Nephron progenitor cell (in vitro differentiated cells): ENCODE measurements at places on chromosomes 3 and 15.
A peak's percentile ranks its signal among the peaks of the same experiment; 100 is the strongest.

- DNase-seq = no peak
Observed at GRCh38 chr15:50353251-50353974, 1.6 kb downstream of the GABPB1 start.

DNA sequence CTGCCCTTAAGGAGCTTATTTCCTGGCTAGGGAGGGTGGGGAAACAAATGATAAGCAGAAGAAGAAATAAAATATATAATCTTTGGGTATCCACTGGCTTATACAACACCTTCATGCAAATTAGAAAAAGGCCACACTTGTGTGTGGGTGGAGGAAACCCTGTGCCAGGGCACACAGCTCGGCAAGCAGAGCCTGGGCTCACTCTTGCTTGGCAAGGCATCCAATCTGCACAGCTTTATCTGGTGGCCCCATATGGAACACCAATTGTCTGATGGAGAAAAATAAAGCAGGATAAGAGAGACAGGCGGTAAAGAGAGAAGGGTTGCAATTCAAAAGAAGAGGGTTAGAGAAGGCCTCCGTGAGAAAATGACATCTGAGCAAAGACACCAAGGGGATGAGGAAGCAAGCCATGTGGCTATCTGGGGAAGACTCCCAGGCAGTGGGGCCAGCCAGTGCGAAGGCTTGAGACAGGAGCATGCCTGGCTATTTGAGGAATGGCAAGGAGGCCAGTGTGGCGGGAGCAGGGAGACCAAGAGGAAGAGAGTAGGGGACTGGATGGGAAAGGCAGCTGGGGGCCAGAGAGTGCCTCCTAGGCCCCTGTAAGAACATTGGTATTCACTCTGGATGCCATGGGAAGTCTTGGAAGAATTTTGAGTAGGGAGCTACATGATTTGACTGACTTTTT, 22.5 kb upstream of the VPS8 start:
- no peak for DNase-seq

- no peak for DNase-seq
Observed at GRCh38 chr3:10416730-10417300, 88.6 kb downstream of the ATP2B2 start.

- DNase-seq = no peak
Observed at GRCh38 chr3:128337305-128337704, 129.4 kb downstream of the DNAJB8 start.

GRCh38 chr3:8239718-8240695, 261.6 kb upstream of the LMCD1 start:
- peak; percentile 58 for DNase-seq

DNA sequence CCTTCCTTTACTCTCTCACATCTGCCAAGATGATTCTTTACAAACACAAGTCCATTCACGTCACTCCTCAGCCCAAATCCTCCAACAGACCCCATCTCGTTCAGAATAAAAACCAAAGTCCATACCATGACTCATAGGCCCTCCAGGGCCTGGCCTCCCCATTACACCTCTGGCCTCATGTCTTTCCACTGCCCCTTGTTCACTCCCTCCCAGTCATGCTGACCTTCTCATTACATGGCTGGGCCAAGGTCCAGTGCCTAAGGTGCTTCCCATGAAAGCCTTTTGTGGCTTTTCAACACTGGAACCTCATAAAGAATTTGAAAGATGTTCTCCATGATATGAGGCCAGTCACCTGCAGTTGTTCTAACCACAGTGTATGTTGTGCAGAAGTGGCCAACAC, 44.5 kb downstream of the NEK10 start:
- no peak for DNase-seq

- no peak for DNase-seq
Observed at GRCh38 chr3:183613366-183614285, 21.8 kb upstream of the KLHL24 start.

- DNase-seq = no peak
Observed at GRCh38 chr15:82081914-82082762, 36.3 kb upstream of the MEX3B start.
